ENCODE measurements at places on chromosomes 7 and 10.

- DNase-seq: no peak
Observed at GRCh38 chr7:134632937-134633540, 13.6 kb upstream of the BPGM start.

- peak; percentile 76 for DNase-seq
Observed at GRCh38 chr10:30583778-30584415, 45.7 kb downstream of the LYZL2 start.

GRCh38 chr10:94103192-94103591 is 109.5 kb downstream of the PLCE1 start:
- no peak for DNase-seq

- DNase-seq: no peak
Observed at GRCh38 chr7:96359876-96360275, 38.0 kb upstream of the SLC25A13 start.

- DNase-seq: no peak
Observed at GRCh38 chr7:129840757-129841156, 112.0 kb downstream of the UBE2H start.

DNA sequence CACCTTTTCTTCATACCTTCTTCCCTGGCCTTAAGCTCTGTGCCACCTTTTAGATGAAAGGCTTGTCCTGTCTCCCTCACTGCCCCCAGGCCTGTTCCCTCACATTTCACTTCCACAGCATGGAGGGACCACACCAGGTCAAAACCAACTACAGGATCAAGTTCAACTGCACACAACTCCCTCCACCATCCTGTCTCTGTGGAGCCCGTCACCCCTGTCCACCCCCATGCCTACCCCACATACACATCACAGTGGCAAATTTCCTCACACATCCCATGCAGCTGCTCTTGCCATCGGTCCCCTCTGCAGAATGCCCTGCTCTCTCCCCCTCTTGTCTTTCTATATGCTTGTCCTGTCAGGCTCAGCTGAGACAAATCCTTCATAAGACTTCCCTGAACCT is 154.1 kb downstream of the USP6NL start:
- DNase-seq: no peak

GRCh38 chr10:71536332-71536731 is 139.6 kb downstream of the CDH23 start:
- DNase-seq: no peak

GRCh38 chr10:101629837-101630632 is 41.9 kb downstream of the DPCD start:
- no peak for DNase-seq

- no peak for DNase-seq
Observed at GRCh38 chr7:19675816-19676215, 33.0 kb downstream of the POLR1F start.

DNA sequence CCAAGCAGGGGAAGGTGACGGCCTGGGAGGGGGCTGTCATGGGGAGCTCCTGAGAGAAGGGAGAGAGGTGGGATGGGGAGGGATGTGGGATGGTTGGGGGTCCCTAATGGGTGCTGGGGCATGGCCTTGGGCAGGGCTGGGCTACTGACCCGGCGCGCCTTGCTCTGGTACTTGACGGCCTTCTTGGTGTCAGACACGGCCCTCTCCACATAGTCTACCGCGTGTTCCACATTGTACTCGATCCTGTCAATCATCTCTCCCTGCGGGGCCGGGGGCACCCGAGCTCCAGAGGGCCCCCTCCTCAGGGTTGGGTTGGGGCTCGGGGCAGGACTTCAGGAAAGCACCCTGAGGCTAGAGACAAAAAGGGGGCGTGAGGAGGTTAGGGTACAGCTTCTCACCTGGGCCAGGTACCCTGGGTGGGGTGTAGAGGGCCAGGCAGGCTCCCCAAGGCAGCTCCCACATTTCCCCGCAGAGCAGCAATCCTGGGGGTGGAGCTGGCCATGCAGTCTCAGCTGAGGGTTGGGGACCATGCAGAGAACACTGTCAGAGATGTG is 17.3 kb downstream of the BUD23 start:
- no peak for DNase-seq

- no peak for DNase-seq
Observed at GRCh38 chr10:56596257-56596656, 235.2 kb upstream of the ZWINT start.

DNA sequence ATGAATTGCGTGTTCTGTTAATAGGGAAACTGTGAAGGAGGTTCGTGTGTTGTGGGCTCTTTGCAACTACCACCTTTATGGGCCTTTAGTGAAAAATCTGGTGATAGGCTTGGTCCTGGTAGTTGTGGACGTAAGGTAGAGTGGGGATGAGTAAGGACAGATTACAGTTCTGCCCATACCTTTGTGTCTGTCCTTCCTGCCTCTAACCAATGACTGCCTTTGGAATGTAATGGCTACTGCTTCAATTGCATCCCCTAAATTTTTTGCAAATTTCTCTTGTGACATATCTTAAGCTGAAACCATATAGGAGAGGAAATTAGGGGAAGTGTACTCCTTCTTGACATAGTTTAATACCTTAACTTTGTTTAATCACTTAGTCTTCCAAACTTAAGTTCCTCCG is 82.3 kb downstream of the ADK start:
- DNase-seq: no peak

GRCh38 chr10:46550795-46551700 is 5.4 kb downstream of the GPRIN2 start:
- DNase-seq: peak; percentile 27

DNA sequence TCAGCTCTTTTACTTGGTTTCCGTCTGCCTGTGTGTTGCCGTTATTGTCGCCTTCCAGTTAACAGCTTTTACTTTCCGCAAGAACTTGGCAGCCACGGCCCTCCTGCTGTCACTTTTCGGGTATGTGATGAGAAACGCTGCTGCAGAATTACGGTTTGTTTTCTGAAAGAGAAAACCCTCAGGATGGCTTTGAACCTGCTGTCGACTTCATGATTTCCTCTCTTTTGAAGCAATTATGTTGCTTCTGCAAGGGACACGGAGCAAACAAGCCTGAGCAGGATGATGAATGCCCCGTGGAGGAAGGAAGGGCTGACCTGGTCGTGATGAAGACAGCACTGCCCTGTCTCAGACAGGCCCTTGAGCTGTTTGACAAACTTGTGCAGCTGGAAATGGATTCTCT is 339.8 kb downstream of the ABCA13 start:
- no peak for DNase-seq

DNA sequence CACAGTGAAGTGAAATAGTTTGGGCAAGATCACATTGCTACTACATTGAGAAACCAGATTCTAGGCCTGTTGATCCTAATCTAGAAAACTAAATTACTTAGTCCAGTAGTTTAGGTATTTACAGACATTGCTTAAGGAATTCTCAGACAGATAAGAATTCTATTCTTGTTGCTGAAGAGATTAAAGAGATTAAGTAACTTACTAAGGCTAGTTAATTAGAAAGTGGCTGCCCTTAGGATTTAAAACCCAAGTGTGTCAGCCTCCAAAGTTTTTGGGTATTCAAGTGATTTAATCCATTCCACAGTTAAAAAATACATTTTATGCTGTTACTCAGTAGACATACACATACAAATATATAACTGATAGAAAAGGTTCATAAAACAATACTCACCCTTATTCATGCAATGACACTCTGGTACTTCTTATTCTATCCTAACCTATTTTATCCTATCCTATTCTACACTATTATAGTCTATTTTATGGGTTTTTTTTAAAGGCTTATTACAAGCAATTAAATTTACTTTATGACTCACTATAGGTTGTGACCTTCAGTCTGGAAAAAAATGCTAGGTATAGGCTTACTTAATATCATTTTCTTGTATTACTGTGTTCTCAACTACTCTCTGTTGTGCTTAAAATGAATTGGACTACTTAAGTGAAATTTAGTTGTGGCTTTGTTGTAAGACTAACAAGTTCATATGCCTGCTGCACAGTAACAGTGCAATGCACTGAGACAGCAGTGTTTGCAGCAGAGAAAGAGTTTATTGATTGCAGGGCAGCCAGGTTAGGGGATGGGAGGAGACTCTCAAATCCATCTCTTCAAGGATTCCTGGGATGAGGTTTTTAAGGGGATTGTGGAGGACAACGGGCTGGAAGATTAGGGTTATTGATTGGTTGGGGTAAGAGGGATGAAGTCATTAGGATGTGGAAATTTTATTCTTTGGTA is 10.7 kb downstream of the SPAM1 start:
- no peak for DNase-seq

GRCh38 chr10:10878963-10879362 is 138.7 kb upstream of the CELF2 start:
- no peak for DNase-seq

GRCh38 chr10:95835149-95835860 is 72.5 kb upstream of the CC2D2B start:
- no peak for DNase-seq

DNA sequence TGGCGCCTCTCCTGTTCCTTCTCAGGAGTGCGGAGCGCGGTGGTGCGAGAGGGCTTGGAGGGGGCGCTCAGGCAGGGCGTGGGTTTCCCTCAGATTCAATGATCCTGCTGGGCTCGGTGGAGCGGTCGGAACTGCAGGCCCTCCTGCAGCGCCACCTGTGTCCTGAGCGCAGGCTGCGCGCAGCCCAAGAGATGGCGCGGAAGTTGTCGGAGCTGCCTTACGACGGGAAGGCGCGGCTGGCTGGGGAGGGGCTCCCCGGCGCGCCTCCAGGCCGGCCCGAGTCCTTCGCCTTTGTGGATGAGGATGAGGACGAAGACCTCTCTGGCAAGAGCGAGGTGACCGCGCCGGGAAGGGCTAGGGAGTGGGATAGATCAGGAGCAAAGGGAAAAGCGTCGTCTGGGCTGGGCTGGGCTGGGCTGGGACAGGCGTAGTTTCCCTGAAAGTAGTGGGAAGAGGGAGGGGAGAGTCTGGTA is 17.0 kb downstream of the FAM131B start:
- DNase-seq: no peak

GRCh38 chr7:146455091-146455655 is 338.6 kb downstream of the CNTNAP2 start:
- DNase-seq: no peak

DNA sequence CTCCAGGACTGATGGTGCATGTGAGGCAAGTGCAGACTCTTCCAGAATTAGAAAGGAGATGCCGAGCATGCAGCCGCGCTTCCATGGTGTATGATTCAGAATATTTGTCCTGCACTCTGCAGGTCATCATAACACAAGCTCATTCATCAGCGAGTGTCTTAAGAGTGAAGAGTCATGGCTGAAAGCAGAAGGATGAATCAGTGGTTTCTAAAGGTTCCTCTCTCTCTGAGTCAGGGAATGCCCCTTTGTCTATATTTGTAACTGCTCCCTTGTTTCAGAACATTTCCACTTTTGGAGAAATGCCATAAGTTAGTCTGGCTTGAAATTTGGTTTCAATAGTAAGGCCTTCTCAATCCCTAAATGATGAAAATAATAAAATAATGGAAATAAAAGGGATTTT is 52.3 kb downstream of the HECW1 start:
- no peak for DNase-seq

DNA sequence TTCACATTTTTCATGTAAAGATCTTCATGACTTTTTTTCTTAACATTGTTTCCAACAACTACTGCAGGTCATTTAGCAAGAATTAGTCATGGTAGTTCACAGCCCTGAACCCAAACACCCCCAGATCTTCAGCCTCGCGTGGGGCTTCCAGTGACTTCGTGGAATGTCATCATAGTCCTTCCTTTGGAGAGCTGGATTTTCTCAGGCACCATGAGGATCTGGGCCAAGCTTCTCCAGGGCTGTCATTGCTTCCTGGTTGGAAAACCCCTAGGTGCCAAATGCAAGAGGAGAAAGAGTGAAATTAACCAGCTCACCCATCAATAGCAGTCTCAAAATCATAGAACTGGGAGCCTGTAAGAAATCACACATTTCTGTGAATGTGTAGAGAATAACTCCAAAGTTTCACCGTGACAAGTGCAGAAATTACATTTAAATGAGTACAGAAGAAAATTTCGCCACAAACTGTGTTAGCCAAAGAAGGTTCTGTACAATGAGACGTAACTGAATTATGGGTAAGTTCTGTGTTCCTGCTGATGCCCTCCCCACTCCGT is 175.4 kb downstream of the CELF2 start:
- DNase-seq: no peak

GRCh38 chr7:113402005-113402404 is 283.7 kb upstream of the SMIM30 start:
- no peak for DNase-seq

GRCh38 chr10:69466689-69467088 is 15.4 kb downstream of the TSPAN15 start:
- DNase-seq: no peak

DNA sequence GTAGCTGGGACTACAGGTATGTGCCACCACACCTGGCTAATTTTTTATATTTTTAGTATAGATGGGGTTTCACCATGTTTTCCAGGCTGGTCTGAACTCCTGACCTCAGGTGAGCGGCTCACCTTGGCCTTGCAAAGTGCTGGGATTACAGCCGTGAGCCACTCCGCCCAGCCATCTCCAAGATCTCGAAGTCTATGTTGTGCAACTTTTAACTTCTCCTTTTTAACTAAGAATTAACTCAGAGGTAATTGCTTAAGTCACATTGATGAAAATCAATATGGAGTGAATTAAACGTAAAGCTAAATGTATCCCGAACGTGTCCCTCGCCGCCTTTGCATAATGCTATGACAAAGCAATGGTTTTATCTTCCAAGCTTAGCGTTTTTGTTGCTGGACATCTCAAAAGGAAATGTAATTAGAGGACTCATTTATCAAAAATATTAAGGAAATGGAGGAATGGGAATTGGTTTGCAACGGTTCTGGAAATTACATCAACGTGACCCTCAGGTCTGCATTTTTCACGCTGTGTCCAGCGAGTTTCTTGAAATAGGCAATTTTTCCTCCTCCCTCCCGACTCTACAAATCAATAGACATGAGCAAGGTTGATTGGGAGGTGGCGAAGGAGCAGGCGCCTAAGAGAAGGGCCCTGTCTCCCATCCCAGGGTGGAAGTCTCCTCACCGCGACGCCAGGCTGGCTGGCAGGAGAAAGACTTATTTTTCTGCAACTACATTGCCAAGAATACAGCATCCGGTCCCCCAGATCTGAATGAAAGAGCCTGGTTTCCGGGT is 89.8 kb downstream of the TMEM130 start:
- no peak for DNase-seq

DNA sequence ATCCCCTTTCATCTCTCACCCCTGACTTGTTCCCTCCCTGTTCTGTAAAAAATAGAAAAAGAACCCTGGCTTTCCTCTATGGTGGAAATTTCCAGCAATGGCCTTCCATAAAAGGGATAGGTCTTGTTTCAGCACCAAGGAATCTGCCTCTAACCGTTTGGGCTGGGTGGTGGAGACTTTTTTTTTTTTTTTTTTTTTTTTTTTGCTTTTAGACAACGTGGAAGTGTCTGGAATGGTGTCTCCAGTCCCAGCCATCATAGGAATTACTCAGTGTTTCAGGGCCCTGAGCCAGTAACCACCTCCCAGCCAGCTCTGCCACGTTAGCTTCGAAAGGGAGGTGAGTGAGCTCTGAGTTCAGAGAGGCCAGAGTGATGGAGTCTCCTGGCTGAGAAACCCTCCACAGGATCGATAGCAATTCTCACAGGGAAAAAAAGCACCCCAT is 97.3 kb upstream of the COL1A2 start:
- peak; percentile 88 for DNase-seq

DNA sequence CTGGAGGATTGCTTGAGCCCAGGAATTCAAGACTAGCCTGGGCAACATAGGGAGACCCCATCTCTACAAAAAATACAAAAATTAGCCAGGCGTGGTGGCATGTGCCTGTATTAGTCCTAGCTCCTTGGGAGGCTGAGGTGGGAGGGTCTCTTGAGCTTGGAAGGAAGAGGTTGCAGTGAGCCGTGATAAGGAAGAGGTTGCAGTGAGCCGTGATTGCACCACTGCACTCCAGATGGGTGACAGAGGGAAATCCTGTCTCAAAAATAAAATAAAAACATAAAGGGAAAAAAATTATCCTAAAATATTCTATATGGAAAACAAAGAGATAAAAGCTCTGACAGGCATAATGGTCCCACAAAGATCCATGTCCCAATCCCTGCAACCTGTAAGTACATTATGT is 87.9 kb upstream of the KAT6B start:
- no peak for DNase-seq

Measured in left hindlimb (tissue), 1 donor.